ENCODE measurements at places on chromosomes 2 and 18. TPM values are rescaled to one million over a fixed set of nuclear protein-coding genes. Genes with fewer than 3 reads are reported as not detected.

Gene NOSTRIN
- not detected for total RNA-seq

Gene PDE1A
- total RNA-seq = not detected

Gene SEMA4C
- total RNA-seq = 23.0 TPM

DNA sequence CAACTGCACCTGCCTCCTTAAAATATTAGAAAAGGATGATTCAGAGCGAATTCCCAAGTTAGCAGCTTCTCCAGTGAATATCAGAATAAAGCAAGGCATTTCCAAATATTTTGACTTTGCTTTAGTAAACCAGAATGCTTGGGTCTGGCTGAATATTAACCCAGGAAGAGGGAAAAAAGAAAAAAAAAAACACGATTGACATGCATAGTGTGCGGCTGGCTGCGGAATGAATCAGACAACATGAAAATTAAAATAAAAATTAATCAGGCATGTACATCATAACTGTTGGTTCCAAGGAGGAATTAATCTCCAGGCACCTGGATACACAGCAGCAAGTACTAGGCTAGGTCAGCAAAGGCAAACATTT lies 105.8 kb upstream of the NCKAP5 start:
- no peak for DNase-seq

GRCh38 chr2:218615868-218616315 lies 8.2 kb downstream of the PLCD4 start:
- DNase-seq = no peak

DNA sequence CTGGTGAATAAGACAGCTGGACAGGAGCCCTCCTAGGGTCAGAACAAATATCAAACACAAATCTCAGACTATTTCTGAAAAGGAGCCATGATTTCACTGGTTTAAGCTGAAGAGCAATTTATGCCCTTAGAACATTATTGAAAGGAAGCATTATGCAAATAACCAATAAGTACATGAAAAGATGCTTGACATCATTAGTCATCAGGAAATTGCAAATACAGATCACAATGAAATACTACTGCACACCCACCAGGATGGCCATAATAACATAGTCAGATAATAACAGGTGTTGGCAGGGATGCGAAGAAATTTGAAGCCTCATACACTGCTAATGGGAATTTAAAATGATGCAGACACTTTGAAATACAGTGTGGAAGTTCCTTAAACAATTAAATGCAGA lies 176.4 kb upstream of the RAB6C start:
- DNase-seq = no peak

GRCh38 chr2:9781252-9781651 lies 62.0 kb upstream of the TAF1B start:
- DNase-seq = no peak

- no peak for DNase-seq
Measured at GRCh38 chr2:141610564-141611175, 520.1 kb downstream of the LRP1B start.

- DNase-seq = no peak
Measured at GRCh38 chr2:46848447-46848846, 67.2 kb downstream of the MCFD2 start.

DNA sequence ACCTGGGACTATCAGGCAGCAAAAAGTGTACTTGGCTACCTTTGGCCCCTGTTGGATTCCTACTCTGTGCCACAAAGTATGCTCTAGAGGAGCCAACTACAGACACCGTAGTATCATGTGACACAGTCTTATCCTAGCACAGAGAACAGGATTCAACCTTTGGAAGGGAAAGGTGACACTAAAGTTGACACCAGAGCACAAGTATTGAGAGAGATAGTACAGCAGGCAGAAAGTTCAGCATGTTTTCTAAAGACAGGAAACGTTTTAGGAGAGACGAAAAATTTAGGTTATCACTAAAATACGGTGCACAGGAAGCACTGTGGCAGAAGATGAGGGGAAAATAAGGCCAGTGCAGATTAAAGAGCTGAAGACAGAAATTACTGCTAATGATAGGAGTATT lies 18.6 kb downstream of the SMAD2 start:
- no peak for DNase-seq

GRCh38 chr18:11653521-11653920 lies 35.5 kb upstream of the GNAL start:
- DNase-seq = no peak

- DNase-seq = no peak
Measured at GRCh38 chr18:13192970-13193369, 25.6 kb upstream of the LDLRAD4 start.

GRCh38 chr2:83730223-83730622 lies 728.9 kb downstream of the SUCLG1 start:
- DNase-seq = no peak

Data from SJSA1 (cell line).